Esophagus squamous epithelium (tissue), 5 donors: ENCODE measurements at places on chromosomes 3 and 15. TPM values are rescaled to one million over a fixed set of nuclear protein-coding genes. Genes with fewer than 3 reads are reported as not detected.

Gene ARNT2
- total RNA-seq, result 0.15 TPM

Gene RTP1
- not detected for total RNA-seq

Gene GXYLT2
- 18.1 TPM for total RNA-seq

Gene PEX11A
- total RNA-seq, result 6.7 TPM

Gene TIMP4
- total RNA-seq, result 6.7 TPM

Gene ARPP21
- not detected for total RNA-seq

Gene C3orf49
- not detected for total RNA-seq

Gene ETV5
- total RNA-seq, result 5.7 TPM

Gene SIDT1
- 4.4 TPM for total RNA-seq

Gene EXD1
- total RNA-seq, result not detected

Gene KIF15
- 6.2 TPM for total RNA-seq

Gene GRM2
- 0.53 TPM for total RNA-seq

Gene PCCB
- 43.5 TPM for total RNA-seq

Gene RAB43
- 8.6 TPM for total RNA-seq

Gene TMEM158
- 14.7 TPM for total RNA-seq

Gene TM4SF18
- 2.1 TPM for total RNA-seq

Gene CD86
- 0.42 TPM for total RNA-seq

Gene CYP8B1
- not detected for total RNA-seq

Gene OR4F15
- 0.19 TPM for total RNA-seq

Gene SKOR1
- 0.09 TPM for total RNA-seq

Gene PTPN9
- 4.9 TPM for total RNA-seq

Gene KBTBD12
- total RNA-seq, result 0.38 TPM

Gene CP
- total RNA-seq, result 15.8 TPM

Gene PPP1R14D
- not detected for total RNA-seq

Gene ZNF80
- total RNA-seq, result not detected

Gene TEX55
- total RNA-seq, result not detected

Gene GOLGA6L2
- total RNA-seq, result not detected

Gene FETUB
- 0.94 TPM for total RNA-seq

Gene SEMA3G
- total RNA-seq, result 0.34 TPM

Gene UROC1
- not detected for total RNA-seq

Gene ST8SIA2
- total RNA-seq, result not detected

Gene CPNE4
- not detected for total RNA-seq

Gene IL17RE
- total RNA-seq, result 7.5 TPM

Gene TJP1
- 69.6 TPM for total RNA-seq

Gene COL8A1
- total RNA-seq, result 2.6 TPM

Gene LCMT2
- 7.1 TPM for total RNA-seq

Gene SLC9A9
- 11.2 TPM for total RNA-seq

Gene KNL1
- total RNA-seq, result 4.6 TPM

Gene IFT57
- total RNA-seq, result 21.0 TPM

Gene SLC33A1
- 21.8 TPM for total RNA-seq

Gene LOXL1
- total RNA-seq, result 7.7 TPM
